Neuronal stem cell (in vitro differentiated cells): ENCODE measurements at places on chromosomes 7 and 10.

GRCh38 chr7:346116-346898, 56.3 kb downstream of the FOXL3 start:
- no peak for DNase-seq

GRCh38 chr7:151403764-151404163, 6.1 kb downstream of the WDR86 start:
- DNase-seq, result no peak

GRCh38 chr7:130152493-130153210, 52.6 kb downstream of the TMEM209 start:
- DNase-seq, result no peak

GRCh38 chr7:76428868-76429805, 4.4 kb downstream of the ZP3 start:
- DNase-seq, result no peak

DNA sequence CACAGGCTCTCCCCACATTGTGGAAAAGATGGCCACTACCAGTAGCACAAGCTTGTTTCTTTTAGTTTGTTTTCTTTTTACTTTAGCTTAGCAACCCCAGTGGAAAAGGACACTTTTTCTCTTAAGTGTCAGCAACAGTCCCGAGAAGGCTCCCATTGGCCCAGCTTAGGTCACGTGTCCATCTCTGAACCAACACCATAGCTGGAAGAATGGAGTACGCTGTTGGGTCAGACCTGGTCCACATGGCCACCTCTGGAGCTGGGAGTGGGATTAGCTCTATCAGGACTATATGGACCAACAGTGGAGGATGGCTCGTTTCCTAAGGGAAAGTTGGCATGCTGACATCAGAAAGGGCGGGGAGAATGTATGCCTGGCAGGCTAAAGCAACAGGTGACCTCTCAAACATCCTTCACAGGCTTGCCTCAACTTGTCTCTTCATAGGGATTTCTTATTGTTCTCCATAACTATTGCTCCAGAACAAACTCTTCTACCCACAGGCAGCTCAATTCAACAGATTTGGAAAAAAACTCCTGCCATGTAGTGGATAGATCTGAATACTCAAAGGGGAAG, 27.6 kb upstream of the NEUROG3 start:
- no peak for DNase-seq

- DNase-seq, result no peak
These were observed 302.4 kb downstream of the DOCK4 start for GRCh38 chr7:111903797-111904196.

DNA sequence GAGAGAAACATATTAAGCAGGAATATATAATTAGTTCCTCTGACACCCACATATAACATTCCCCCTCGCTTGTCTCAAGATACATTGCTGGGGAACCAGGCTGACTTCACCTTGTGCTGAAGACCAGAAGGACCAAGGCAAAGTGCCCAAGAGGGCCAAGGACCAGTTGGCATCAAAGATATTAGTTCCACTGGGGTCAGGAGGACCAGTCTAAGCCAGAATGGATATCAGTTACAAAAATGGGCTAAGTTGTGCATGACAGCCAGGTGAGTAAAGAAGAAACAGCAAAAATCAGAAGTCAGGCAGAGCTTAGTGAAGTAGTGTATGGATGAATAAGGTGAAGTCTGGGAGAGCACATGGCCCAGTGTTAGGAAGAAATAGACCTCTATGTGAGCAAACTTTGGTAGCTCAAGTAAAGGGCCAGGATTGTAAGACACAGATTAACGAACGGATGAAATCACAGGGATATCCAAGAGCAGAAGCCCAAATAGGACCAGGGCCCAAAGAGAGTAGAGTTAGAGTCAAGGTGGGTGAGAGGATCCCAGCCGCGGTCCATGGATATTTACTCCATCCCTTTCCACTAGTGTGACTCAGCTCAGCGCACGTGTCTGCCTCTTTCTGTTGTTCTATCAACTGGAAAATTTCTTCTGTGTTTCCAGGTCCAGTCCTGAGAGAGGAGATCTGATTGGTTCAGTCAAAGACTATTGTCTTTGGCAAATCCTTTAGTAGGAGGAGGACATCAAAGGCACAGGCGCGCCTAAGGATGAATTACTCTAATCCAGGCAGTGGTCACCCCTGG, 5.0 kb downstream of the CALD1 start:
- no peak for DNase-seq

DNA sequence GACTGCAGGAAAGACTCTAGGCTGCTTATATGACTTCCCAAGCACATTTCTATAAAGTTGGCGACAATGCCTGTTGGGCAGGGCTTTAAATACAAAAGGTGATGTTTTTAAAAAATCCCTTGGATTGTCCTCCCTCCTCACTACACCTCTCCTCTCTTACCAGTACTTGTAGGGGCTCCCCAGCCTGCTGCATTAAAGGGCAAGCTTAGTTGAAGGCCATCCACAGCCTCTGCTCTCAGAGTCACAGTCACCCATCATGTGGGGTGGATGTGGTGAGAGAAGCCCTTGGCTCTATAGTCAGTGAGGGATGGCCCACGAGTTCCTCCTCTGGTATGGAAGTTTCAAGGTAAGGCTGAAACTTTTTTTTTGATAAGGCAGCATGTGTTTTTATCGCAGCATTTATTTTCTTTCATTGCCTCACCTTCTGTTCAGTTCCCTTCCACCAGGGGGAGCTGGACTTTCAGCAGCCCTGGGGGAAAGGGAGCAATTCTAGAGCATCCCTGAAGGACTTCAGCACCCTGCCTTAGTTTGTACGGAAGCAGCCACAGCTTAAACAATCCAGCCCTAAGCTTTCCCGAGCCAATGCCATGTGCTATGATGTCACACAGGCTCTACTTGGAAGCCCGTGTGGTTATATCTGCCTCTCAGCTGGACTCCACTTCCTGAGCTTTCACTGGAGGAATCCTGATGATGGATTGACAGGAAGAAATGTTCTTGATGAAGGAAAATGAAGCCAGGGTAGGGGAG, 131.9 kb downstream of the CALCR start:
- DNase-seq, result peak; percentile 1

DNA sequence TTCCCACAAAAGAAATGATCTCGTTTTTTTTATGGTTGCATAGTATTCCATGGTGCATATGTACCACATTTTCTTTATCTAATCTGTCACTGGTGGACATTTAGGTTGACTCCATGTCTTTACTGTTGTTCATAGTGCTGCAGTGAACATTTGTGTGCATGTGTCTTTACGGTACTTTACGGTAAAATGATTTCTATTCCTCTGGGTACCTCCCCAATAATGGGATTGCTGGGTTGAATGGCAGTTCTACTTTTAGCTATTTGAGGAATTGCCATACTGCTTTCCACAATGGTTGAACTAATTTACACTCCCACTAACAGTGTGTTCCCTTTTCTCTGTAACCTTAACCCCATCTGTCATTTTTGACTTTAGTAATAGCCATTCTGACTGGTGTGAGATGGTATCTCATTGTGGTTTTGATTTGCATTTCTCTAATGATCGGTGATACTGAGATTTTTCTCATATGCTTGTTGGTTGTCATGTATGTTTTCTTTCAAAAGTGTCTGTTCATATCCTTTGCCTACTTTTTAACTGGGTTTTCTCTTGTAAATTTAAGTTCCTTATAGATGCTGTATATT, 37.2 kb downstream of the MKLN1 start:
- DNase-seq, result no peak

DNA sequence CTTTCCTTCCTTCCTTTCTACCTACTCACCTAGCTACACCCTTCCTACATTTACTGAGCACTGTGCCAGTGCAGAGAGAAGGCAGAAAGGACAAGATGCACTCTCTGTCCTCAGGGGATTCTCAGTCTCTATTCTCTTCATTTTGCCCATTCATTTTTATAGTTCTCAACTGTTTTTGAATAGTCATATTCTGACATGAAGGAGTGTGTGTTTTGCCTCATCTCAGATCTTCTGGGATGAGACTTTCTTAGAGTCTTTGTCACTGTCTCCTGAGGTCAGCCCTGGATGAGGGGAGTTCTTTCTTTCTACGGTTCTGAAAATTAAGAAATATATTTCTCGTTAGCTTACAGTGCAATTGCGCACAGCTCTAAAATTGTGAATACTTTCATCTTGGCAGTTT, 21.3 kb downstream of the CLCN1 start:
- DNase-seq, result no peak

DNA sequence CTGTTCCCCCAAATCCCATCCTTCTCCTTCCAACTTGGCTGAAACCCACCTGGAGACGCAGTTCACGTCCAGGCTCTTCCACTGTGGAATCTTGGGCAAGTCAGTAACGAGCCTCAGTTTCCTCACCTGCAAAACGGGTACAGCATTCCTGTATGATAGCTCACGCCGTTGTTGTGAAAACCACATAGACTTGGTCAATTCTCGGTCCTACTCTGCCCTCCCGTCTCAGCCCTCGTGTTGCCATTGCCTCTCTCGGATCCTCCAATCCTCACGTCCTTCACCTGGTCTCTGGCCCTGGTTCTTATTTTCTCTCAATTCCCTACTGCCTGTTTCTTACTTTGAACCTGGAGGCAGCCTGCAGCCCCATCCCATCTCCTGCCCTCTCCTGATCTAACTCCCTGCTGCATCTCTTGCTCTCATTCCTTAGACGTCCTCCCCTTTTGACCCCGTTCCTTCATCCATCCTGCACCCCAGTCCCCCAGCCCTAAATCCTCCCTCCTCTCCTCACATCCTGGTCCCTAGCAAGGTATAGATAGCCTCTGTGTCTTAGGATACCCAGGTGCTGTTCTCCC, 2.0 kb upstream of the MUC12 start:
- no peak for DNase-seq

- DNase-seq, result no peak
These were observed 277.5 kb downstream of the PTPRN2 start for GRCh38 chr7:158309868-158310763.

GRCh38 chr7:41445946-41446345, 256.9 kb downstream of the INHBA start:
- DNase-seq, result no peak

- DNase-seq, result no peak
These were observed 11.4 kb downstream of the TCAF1 start for GRCh38 chr7:143890558-143890957.

DNA sequence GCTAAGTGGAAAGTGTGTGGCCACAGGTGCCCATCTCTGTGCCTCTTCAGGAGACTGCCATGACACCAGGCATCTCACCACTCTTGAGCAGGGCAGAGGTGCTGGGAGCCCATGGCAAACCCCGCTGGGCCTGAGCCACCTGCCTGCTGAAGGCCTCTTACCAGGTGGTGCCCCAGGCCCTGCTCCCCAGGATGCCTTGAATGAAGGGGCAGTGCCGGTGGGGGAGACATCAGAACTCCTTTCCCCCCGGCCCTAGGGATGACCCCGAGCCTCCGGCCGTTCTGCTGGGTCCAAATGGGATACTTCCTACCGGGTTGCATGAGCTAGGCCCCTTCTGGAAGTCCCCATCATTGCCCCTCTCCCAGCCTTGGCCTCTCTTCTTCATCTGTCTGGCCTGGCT, 37.6 kb downstream of the UNC5B start:
- no peak for DNase-seq

DNA sequence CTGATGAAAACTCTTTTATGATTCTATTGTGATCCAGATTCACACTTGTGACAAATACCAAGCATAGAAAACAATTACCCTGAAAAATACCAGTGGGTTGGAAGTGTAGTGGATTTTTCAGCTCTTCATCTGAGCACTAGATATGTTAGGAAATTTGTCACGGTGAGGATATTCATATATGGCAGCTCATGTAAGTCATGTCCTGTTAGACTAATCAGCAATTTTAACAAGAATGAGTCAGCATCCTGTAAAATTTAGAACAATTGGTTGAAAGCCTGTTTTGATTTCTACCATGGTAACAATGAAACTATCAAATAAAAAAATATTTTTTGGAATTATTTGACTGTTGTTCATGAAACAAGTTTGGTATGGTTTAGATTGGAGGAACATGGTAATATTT, 334.3 kb downstream of the CACNA2D1 start:
- DNase-seq, result no peak

DNA sequence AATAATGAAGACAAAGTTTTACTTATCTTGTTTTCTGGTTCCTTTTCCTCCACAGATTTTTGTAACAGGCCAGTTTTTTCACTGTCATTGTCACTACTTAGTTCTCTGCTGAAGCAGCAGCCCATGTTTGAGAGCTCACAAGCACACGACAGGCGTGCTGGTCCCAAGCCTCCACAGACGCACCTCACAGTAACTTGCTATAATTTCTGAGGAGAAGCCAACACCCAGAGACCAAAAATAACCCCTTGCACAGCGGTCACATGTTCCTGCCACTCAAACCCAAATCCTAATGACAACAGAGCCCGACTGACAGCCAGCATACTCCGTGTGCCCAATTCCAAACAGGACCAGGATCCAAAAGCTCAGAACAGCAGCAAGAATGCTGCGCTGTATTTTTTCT, 58.5 kb downstream of the LARP4B start:
- no peak for DNase-seq

GRCh38 chr10:819326-819725, 112.2 kb downstream of the LARP4B start:
- DNase-seq, result no peak

DNA sequence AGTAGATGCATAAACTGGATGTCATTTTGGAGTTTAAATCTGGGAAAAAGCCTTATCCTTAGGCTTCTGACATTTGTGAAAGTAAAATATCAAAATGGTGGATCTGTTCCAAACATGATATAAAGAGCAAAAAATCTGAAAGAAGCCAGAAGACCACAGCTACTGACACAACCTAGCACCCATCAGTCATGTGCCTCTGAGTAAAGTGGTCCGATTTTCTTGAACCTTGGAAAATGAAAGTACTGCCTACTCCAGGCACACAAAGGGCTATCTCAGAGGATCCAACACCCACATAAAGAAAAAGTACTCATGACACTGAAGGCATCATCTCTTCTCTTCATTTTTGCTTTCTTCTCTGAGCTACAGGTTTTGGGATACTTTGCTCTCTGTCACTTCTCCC, 150.7 kb downstream of the KMT2E start:
- no peak for DNase-seq

GRCh38 chr7:151795168-151795811, 81.6 kb downstream of the PRKAG2 start:
- no peak for DNase-seq

- DNase-seq, result no peak
These were observed 158.6 kb downstream of the ADAM12 start for GRCh38 chr10:126229686-126230085.

DNA sequence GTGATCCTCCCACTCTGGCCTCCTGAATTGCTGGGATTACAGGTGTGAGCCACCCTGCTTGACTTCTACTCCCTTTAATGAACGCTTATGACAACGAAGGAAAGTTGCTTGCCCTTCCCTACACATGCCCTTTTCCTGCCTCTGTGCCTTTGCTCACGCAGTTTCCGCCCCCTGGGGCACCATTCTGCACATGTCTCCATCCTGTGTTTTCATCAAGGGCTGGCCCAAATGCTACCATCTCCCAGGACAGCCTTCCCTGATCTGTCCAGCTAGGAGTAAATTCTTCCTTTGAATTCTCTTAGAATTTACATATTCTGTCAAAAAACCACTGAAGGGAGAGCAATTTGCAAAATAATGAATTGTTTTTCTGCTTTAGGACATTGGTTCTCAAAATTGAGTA, 50.0 kb upstream of the KMT2C start:
- DNase-seq, result no peak
